Islet precursor cell (in vitro differentiated cells): ENCODE measurements at places on chromosomes 5 and 9.

- DNase-seq: no peak
These were observed 110.4 kb upstream of the EPB41L4A start for GRCh38 chr5:112529525-112529924.

- DNase-seq: no peak
These were observed 124.1 kb downstream of the JAKMIP2 start for GRCh38 chr5:147658293-147658932.

- no peak for DNase-seq
These were observed 88.0 kb downstream of the NRG2 start for GRCh38 chr5:139955053-139955605.

GRCh38 chr5:76074487-76075065, 8.6 kb upstream of the SV2C start:
- DNase-seq: peak; percentile 65

GRCh38 chr5:77076961-77077828, 9.9 kb downstream of the ZBED3 start:
- DNase-seq: peak; percentile 86

DNA sequence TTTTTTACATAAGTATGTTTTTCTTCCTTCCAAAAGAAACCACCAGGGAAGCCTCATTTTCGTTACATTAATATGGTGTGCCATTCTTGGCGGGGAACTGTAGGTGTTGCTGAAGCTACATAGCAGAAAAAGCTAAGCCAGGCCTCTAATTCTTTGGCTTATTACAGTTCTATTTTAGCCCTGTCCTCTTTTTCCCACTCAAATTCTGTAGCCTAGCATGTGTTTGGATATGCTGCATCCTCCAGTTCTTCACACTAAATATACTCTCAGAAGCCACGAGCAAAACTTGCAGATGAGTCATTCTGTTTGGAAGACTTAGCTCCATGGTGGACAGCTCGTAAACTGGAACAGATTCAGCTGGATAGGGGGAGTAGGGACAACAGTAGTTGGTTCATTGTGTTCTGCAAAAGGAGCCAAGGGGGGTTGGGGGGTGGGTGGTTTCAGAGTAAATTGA, 369.4 kb downstream of the TMEM161B start:
- peak; percentile 91 for DNase-seq

- no peak for DNase-seq
These were observed 1055.9 kb downstream of the CDH18 start for GRCh38 chr5:18932081-18932480.

GRCh38 chr9:128388150-128388549, 17.0 kb downstream of the URM1 start:
- no peak for DNase-seq

DNA sequence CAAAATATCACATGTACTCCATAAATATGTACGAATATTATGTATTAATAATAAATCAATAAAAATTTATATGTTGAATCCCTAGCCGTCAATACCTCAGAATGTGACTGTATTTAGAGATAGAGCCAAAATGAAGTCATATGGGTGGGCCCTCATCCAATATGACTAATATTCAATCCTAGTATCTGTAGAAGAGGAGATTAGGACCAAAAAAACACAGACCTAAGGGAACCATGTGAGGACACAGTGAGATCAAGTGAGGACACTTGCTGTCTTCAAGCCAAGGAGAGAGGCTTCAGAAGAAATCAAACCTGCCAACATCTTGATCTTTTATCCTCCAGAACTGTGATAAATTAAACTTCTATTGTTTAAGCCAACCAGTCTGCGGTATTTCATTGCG, 3.7 kb upstream of the AMACR start:
- DNase-seq: no peak

DNA sequence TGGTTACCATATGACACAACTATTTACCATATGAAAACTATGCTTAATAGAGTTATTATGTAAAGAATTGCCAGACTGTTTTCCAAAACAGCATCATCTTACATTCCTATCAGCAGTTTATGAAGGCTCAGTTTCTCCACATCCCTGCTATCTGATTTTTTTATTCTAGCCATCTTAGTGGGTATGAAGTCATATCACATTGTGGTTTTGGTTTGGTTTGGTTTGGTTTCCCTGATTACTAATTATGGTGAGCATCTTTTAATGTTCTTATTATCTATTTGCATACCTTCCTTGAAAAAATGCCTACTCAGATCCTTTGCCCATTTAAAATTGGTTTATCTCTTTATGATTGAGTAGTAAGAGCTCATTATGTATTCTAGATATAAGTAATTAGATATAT, 199.4 kb upstream of the NFIL3 start:
- no peak for DNase-seq

DNA sequence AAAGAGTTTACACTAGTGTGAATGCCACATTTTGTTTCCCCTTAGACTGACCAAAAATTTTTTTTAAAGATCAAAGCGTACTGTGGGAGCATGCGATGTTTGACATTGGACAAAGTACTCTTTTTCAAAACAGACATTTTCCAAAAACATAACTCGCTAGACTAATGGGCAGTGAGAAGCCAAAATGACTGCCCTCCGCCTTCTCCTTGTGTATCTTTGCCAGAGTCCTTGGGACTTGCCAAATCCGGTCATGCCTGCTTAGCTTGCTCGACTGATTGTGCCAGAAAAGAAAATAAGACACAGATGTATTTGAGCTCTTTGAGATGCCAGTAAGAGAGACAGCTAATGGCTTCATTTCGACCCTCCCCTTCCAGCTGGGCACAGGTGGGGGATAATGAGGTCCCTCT, 157.5 kb downstream of the MAPKAP1 start:
- no peak for DNase-seq

GRCh38 chr9:99663856-99664255, 157.8 kb upstream of the NR4A3 start:
- DNase-seq: no peak

- no peak for DNase-seq
These were observed 300.6 kb downstream of the PARP8 start for GRCh38 chr5:50967009-50967562.

DNA sequence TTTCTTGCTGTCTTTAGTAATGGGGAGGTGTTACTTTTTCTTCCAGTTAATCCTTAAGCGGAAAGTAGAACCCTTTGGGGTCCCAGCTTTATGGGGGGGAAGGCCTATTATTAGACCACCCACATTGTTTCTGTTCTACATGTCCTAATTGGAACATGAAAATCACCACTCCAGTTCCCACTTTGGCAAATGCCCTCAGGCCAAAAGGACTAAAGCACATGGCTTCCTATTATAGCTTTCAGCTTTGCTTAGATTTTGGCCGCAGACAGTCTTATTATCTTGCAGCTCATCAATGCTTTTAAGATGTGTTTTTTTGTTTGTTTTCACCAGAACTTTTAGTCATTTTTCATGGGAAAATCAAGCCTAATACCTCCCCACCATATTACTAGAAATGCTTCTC, 296.8 kb upstream of the ANKH start:
- DNase-seq: no peak

DNA sequence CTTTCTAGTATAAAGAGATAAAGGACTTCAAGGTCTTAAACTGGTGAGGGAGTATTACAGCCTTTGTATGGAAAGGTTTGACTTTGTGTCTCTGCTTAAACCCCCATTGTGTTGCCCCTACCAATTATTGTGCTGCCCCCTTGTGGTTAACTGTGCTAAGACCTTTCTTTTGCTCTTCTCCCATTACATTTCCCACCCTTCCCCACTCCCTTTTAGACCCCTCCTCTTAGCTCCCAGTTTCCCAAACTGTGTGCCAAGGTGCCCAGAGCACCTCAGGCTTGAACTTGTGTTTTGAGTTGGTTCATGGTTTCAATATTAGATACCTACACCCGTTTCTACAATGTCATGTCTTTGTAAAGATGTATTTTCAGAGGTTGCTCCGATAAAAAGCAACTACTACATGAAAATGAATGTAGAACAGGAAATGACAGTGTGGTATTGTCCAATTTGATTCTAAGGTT, 2.9 kb downstream of the JAK2 start:
- peak; percentile 75 for DNase-seq

GRCh38 chr5:124126504-124127217, 614.7 kb downstream of the CSNK1G3 start:
- DNase-seq: no peak

GRCh38 chr5:14777187-14777586, 94.4 kb downstream of the ANKH start:
- no peak for DNase-seq

DNA sequence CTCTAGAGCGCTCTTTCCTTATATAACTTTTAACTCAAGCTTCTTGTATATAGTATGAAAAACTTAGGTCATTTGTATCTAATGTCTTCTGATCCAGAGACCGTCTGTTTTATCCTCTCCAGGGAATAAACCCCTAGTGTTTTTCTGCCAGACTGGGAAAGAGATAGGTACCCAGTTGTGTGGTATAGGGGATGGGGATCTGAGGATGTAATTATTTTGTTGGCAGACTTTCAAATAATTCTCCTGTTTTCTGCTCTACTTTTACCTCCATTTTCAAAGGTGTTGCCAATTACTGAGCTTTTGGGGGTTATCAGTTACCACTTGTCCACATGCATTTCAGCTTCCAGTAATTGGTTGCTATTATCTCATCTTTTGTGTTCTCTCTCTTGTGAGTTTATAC, 17.9 kb downstream of the CCDC171 start:
- no peak for DNase-seq

- no peak for DNase-seq
These were observed 96.5 kb upstream of the RPS23 start for GRCh38 chr5:82374637-82375036.

GRCh38 chr5:2265341-2265740, 382.6 kb upstream of the IRX4 start:
- no peak for DNase-seq

- DNase-seq: peak; percentile 67
These were observed 53.7 kb upstream of the IRX4 start for GRCh38 chr5:1936413-1936812.

DNA sequence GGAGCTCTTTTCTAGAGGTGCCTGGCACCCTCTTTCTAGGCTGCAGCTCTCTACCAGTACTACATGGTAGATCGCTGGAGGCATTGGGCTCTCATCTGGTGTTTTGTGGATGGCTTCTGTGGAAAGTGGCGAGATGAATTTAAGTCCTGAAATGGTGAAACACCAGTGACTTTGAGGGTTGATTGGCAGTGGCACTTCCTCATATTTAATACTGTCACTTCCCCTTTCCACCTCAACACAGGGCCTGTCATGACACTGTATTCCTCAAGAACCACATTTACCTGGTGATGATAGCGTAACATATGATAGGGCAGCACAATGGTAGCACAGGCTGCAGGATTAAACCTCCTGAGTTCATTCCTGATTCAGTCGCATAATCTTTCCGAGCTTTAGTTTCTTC, 132.1 kb downstream of the KDM4C start:
- DNase-seq: no peak

GRCh38 chr5:1770443-1770802, 29.2 kb downstream of the MRPL36 start:
- DNase-seq: no peak

- DNase-seq: no peak
These were observed 46.2 kb downstream of the IARS1 start for GRCh38 chr9:92247296-92247695.

- no peak for DNase-seq
These were observed 8.8 kb downstream of the CLPTM1L start for GRCh38 chr5:1336106-1336561.

- DNase-seq: no peak
These were observed 3.9 kb downstream of the FNIP1 start for GRCh38 chr5:131792896-131793295.

DNA sequence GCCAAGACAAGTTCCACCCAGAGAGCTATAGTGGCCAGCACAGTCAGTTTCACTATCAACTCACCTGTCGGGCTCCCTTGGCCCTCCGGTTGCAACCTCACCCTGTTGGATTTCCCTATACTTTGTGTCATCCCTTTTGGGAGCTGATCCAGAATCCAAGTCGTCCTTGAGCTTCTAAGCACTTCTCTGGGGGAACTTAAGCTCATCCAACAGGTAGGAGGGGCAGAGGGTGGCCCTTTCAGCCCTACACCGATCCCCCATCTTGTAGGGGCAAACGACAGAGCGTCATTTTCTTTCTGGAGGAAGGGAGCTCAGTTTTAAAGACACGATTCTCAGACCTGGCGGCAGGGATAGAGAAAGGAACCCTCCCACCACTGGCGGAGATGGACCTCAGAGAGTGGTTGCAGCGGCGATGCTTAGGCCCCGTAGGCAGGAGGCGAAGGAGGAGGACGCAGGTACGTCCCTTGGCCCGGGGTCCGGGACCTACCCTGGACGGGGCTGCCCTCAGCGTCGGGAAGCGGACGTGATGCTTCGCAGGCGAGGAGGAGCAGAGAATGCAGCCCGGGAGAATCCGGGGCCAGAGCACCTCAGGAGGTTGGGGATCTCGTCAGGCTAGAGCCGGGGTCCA, 519 bp downstream of the ZER1 start:
- DNase-seq: peak; percentile 74

DNA sequence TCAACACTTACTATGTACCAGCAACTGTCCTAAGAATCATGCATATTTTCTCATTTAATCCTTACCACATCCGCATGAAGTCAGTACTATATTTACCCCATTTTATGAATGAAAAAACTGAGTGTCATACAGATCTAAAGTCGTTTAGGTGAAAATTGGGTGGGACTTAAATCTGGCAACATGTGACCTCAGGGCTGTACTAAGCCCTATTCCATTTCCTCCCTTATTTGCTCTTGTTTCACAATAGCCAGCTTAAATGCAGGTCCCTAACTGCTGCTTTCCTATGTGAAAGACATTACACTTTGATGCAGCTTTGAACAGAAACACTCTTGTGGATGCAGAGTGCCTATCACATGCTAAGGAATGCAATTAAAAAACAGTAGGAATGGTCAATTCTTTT, 2.5 kb upstream of the RAB14 start:
- no peak for DNase-seq

- no peak for DNase-seq
These were observed 13.8 kb downstream of the DMAC1 start for GRCh38 chr9:7785813-7786212.

GRCh38 chr5:35024911-35025510, 22.7 kb downstream of the AGXT2 start:
- no peak for DNase-seq

GRCh38 chr5:131264451-131265099, 722 bp downstream of the CDC42SE2 start:
- peak; percentile 69 for DNase-seq

DNA sequence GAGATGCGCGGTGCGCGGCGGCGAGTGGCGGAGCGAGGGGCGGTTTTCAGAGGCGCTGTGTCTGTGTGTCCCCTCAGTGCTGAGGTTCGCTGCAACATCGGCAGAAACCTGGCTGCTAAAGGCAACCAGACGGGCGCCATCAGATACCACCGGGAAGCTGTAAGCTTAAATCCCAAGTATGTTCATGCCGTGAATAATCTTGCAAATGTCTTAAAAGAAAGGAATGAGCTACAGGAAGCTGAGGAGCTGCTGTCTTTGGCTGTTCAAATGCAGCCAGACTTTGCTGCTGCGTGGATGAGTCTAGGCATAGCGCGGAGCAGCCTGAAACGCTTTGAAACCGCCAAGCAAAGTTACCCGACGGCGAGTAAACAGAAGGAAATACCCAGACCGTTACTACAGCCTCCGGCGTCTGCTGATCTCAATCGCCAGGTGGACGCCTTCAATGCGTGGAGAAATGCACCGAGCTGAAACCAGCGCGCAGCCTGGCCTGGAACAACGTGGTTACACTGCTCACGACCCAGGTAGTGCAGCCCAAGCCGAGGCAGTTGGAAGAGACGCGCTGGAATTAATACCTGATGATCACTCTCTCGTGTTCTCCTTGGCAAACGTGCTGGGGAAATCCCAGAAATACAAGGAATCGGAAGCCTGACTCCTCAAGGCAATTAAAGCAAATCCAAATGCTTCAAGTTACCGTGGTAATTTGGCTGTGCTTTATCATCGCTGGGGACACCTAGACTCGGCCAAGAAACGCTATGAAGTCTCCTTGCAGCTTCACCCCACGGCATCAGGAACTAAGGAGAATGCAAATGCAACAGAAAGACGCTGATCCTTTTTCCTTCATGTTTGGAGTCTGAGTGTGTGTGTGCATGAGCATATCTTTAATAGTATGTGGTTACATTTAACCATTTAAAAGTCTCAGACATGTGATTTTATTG, 15.9 kb downstream of the OR2V1 start:
- peak; percentile 83 for DNase-seq
